ENCODE measurements at places on chromosomes 1 and 21.

- no peak for DNase-seq
Observed at GRCh38 chr1:151828921-151829320, 2.7 kb downstream of the RORC start.

DNA sequence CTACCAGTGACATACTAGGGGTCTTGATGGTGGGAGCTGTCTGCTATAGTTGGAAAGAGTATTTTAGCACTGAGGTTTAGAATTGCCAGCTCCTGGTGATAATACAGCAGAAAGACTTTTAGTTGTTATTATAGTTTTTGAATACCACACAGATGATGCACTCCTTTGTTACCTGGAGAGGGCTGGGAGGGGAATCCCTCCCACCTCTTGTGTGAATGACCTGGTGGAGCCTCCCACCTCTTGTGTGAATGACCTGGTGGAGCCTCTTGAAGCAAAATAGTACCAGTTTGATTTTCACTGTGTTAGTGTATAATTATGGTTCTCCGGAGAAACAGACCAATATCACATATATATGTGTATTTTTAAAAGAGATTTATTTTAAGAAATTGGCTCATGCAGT is 3.3 kb downstream of the DISP1 start:
- DNase-seq = no peak

DNA sequence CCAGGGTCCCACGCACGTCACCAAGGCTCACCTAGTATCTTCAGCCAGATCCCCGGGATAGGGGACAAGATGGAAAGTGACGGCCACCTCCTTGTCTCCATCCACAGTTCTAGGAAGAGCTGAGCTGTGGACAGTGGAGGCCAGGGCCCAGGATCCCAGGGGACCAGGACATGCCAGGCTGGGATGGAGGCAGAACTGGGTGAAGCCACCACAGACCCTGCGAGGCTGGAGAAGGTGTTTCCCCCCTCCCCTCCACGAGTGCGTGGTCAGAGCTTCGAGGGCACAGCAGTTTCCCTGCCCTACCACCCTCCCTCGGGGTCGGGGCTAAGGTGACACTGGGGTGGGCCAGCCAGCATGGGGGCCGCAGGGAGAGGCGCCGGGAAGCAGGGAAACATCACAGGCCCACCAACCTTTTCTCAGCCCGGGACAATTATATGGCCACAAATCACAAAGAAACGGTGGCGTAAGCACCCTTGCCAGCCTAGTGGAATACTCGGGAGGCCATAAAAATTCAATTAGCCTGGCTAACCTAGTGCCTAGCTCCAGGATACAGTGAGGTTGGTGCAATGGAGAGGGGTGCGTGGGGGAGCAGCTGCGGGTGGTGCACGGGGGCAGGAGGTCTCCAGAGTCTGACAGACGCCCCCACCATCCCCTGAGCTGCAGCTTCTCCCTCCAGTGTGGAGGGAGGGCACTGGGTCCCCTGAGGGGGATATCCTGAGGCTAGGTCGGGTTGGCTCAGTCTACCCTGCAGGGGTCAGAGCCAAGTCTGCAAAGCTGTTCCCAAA is 13.4 kb downstream of the DRAXIN start:
- DNase-seq = no peak

DNA sequence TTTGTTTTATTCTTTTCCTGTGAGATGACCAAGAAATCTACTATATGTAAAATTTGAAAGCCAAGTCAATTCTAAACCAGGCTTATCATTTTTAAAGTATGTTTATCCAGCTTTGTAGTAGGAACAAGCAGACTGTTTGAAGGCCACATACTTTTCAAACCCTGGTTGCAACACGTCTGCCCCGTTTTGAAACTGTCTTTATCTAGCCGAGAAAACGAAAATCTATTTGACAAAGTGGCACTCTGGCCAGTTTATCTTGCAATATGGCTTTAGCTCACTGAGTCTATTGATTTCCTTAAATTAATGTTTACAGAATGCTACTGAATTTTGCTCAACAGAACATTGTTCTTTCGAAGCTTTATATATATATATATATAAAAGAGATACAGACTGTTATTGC is 39.7 kb downstream of the PROX1 start:
- no peak for DNase-seq

GRCh38 chr21:14533499-14534428 is 12.4 kb downstream of the SAMSN1 start:
- DNase-seq = peak; percentile 78

GRCh38 chr21:39184050-39184980 is 1.1 kb upstream of the PSMG1 start:
- no peak for DNase-seq

DNA sequence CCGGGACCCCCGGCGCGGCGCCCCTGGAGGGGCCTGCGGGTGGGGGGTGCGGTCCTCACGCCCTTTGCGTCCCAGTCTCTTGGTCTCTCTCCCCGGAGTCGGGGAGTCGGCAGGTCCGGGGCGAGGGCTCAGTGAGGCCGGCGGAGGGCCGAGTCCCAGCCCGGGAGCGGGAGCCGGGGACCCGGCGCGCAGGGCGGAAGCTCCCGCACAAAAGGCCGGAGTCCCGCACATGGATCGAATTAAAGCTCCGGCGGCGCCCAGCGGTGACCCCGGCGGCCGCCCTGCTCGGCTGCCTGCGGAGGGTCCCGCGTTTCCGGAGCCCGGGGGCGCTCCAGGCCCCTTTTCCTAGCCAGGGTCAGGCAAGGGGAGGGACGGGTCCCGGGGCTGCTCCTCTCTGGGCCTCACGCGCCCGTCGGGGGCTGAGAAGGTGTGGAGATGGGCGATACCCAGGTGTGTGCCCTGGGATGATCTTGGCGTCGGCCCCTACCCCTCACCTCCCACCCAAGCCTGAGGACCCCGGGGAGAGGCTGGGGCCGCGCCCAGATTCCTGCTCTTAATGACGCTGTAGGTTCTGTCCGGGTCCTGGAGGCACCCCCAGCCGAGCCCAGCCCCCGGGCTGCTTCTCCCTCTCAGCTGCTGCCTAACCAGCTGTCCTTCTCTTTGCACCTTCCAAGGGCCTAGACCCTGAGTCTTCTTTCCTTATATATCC is 512 bp downstream of the FBLIM1 start:
- DNase-seq = no peak

- no peak for DNase-seq
Observed at GRCh38 chr1:14347776-14348175, 250.7 kb upstream of the KAZN start.

GRCh38 chr21:41763398-41763931 is 3.4 kb downstream of the RIPK4 start:
- no peak for DNase-seq

DNA sequence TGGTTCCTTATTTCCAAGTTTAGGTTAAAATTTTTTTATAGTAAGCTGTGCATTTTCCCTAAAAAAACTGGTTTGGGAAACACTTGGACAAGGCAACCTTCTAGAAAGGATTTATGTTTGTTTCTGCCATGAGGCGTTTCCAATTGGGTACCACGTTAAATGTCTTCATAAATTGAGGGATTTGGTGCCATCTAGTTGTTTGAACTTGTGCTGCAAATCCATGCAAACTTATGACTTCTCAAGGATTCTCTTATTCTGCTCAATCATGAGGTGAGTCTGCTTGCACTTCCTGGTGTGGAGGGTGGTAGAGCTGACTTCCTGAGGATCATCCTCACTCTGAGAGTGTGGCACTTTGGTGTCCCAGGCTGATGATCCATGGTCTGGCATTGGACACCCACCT is 123.3 kb downstream of the PCNX2 start:
- no peak for DNase-seq

DNA sequence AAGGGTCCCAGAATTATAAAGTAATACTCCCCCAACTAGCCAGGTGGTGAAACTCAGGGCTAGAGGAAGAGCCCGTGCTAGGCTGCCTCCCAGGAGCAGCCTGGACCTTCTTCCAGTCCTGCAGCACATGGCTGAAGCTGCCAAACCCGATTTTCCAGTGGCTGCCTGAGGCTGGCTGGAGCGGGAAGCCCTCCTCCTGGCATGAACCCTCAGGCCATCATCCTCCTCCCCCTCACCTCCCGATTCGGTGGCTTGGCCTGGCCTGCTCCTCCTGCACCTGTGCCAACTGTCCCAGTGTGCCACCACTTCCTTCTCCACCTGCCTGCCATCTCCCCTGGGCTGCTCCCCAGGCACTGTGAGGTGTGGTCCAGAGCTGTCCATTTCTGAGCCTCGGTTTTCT is 3.0 kb upstream of the TSPAN1 start:
- DNase-seq = no peak

DNA sequence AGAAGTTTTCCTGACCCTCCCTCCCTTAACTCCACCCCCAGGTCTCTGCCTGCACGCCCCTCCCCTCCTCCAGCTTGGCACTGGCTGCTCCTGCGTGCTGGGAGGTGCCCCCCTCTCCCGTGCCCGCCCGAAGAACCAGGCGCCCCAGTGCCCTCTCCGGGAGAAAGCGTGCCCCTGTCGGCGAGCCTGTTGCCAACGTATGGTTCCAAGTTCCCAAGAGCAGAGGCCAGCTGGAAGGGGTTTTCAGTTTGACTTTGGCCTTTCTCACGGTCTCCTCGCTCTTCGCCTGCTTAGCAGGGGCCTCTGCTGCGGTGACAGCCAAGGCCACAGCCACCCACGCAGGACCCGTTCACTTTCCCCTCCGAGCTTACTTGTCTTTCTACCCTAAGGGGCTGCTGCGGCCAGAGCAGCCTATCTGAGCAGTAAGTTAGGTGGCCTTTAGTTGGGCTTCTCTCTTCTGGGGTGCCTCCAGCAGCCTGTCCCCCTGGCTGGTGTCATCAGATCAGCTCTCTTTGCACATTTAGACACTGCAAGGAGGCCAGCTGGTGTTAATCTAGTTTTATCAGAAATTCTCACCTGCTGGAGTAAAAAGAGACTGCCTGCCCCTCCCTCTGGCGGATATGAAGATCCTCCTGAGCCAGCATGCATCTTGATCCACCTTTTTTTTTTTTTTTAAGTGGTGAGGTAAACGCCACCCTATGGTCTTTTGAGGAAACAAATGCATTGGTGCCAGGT is 1.5 kb downstream of the STUM start:
- peak; percentile 19 for DNase-seq

DNA sequence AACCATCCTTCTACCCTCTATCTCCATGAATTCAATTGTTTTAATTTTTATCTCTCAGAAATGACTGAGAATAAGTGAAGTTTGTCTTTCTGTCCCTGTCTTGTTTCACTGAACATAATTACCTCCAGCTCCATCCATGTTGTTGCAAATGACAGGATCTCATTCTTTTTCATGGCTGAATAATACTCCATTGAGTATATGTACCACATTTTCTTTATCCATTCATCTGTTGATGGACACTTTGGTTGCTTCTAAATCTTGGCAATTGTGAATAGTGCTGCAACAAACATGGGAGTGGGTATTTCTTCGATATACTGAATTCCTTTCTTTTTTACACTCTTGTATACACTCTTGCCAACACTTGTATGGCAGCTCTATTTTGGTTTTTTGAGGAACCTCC is 72.8 kb upstream of the COX20 start:
- no peak for DNase-seq

DNA sequence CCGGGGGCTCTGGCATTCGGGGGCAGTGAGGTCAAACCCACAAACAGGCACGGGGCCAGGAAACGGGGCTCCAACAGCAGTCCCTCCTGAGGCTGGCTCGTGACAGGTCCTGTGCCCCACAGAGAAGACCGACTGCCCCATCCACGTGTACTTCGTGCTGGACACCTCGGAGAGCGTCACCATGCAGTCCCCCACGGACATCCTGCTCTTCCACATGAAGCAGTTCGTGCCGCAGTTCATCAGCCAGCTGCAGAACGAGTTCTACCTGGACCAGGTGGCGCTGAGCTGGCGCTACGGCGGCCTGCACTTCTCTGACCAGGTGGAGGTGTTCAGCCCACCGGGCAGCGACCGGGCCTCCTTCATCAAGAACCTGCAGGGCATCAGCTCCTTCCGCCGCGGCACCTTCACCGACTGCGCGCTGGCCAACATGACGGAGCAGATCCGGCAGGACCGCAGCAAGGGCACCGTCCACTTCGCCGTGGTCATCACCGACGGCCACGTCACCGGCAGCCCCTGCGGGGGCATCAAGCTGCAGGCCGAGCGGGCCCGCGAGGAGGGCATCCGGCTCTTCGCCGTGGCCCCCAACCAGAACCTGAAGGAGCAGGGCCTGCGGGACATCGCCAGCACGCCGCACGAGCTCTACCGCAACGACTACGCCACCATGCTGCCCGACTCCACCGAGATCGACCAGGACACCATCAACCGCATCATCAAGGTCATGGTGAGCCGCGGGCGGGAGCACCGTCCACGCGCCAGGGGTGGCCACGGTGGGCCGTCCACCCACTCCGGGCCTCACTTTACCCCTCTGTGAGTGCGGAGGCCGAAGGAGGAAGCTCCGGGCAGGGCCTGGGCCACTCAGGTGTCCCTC is 14.2 kb downstream of the COL6A2 start:
- no peak for DNase-seq

DNA sequence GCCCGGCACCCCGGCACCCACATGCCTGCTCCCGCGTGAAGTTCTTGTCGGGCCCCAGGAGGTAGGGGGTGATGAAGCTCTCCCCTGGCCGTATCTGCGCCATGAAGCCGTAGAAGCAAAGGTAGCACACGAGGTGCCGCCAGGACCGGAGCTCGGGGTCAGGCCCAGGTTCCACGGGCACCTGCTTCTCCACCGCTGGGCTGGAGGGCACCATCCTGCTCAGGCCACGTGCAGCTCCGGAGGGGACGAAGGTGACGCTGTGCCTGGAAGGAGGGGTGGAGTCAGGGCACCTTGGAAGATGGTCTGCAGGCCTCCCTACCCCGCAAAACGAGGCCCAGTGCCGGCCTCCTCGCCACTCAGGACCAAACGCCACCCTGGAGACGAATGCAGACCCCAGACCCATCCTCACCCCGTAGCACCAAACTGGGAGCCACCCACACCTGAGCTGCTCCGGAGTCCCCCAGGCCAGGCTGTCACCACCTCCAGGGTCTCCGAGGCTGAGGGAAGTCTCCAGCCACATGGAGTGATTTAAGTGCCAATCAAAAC is 4.4 kb downstream of the SLC19A1 start:
- no peak for DNase-seq

DNA sequence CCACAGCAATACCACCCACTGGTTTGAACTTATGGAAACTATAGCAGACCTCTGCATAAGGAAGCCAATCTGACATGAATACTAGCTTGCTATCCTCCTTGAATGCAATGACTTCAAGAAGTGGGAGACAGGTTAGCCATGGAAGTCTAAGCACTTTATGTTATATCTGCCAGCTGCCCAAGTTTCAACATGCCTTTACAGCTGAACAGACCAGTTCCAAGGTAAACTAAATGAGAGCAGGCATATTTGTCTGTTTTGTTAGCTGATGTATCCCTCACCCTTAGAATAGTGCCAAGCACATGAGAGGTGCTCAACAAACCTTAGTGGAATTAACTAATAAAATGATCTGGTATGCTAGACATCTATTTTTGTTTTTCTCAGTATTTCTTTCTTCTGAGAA is 65.1 kb downstream of the ALG14 start:
- no peak for DNase-seq

GRCh38 chr1:109361069-109361468 is 36.6 kb downstream of the SORT1 start:
- DNase-seq = no peak
